ENCODE measurements at places on chromosomes 7 and 10.

DNA sequence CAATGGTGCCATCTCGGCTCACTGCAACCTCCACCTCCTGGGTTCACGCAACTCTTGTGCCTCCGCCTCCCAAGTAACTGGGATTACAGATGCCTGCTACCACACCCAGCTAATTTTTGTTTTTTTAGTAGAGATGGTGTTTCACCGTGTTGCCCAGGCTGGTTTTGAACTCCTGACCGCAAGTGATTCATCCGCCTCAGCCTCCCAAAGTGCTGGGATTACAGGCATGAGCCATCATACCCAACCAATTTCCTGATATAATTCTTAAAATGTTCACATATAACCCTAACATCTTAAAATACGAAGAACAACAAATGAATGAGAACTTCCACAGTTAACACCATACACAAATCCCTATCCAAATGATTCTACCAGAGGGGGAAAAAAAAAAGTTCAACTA is 31.2 kb downstream of the BAIAP2L1 start:
- DNase-seq, result no peak

DNA sequence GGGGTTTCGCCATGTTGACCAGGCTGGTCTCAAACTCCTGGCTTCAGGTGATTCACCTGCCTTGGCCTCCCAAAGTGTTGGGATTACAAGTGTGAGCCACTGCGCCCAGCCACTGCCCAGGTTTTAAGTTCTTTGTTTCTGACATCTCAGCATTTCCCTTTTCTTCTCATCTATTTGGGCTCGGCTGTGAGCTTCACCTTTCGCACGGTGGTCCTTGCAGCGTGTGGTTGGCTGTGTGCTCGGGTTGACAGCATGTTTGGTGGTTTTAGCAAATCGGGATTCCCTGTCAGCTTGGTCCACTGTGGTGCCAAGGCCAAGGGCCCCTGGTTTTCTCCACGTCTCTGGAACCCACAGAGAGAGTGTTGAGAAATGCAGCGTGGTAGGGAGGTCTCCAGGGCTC is 138.8 kb downstream of the DNAJB6 start:
- DNase-seq, result no peak

- no peak for DNase-seq
Observed at GRCh38 chr7:118845791-118846190, 621.3 kb downstream of the ANKRD7 start.

- no peak for DNase-seq
Observed at GRCh38 chr7:108331971-108332370, 124.3 kb downstream of the NRCAM start.

DNA sequence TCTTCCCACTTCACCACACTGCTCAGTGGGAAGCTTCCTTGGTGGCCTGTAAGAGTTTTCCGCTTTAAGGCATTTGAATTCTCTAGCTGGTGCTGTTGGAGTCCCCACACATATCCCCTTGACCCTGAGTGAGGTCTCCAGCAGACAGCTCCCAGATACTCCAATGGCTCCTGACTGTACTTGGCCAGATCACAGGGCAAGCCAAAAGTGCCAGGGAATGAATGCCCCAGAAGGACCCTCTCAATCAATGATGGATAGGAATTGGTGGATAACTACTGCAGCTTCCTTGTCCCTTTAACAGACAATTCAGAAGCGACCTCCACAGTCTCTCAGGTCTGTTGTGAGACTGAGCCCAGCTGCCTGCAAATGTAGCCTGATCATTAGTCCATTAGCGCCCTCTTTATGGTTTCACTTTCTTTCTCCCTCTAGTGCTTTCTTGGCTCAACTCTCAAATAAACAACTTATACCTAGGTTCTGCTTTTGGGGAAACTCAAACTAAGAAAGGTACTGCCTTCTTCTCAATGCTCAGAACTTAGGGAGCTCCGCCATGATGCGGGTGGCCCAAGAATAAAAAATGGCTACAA is 283.0 kb downstream of the TCF7L2 start:
- DNase-seq, result no peak

DNA sequence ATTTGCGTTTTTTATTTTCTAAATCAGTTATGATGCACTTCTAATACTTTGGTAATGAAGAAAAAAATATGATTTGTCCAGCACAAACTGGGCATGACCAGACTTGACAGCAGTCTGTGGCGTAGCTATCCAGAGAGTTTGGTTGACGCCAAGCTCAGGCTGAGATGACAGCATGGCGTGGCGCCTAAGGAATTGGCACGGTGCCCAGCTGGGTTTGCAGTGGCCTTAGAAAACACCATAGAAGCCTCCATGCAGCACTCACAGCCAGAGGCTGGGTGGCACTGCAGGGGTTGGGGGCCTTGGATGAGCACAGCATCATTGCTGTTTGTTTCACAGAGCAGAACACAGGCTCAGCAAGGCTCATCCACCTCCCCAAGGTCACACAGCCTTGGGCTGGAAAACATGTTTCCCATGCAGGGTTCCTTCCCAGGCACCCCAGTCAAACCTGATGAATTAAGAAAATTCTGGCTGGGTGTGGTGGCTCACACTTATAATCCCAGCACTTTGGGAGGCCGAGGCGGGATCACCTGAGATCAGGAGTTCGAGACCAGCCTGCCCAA is 88.9 kb downstream of the GTF2IRD1 start:
- no peak for DNase-seq

- no peak for DNase-seq
Observed at GRCh38 chr7:31146538-31146937, 94.4 kb downstream of the ADCYAP1R1 start.

DNA sequence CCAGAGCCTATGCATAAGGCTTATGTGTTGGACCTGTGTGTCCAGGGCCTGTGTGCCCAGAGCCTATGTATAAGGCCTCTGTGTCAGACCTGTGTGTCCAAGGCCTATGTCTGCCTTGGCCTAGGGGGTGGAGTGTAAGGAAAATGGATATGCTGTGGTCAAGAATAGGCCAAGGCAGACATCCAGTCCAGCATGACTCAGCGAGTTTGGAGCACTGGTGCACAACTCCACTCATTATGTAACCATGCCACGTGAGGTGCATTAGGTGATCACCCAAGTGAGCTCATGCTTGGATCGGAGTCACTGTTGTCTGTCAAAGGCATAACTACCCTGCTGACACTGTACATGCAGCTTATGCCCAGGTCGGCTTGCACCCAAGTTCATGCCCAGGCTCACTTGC is 238.9 kb downstream of the CACNA2D1 start:
- DNase-seq, result no peak

DNA sequence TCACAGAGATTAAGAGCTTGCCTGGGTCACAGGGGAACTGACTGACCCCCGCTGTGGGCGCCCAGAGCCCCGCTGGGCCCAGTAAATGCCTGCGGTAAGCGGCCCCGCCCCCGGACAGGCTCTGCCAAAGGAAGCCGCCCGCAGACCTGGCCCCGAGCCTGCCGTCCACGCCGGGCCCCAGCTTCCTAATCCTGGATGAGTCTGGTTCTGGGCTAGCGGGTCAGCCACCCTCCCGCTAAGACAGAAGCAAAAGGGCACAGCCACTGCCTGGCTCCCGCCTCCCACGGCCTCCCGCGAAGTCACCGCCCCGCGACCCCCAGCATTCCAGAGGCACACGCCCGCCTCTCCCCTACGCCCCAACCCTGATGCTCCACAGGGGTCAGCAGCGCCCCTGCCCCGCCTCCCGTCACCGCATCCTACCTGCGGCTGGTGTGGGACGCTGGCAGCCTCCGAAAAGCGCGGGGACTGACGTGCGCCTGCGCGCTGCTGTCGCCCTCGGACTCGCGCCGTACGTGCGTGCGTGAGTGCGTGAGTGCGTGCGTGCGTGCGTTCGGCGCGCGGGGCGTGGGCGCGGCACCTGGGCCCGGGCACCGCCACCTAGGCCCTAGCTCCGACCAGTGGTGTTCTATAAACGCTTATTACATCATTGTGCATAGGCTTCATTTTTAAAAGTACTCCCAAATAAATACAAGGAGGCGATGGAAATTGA is at the start of gene FIGNL1:
Gene FIGNL1 (minus strand): TSS at position 470 of the 709 bp plus-strand sequence. CDS start 3,063 bp downstream, outside the sequence.
- peak; percentile 70 for DNase-seq

DNA sequence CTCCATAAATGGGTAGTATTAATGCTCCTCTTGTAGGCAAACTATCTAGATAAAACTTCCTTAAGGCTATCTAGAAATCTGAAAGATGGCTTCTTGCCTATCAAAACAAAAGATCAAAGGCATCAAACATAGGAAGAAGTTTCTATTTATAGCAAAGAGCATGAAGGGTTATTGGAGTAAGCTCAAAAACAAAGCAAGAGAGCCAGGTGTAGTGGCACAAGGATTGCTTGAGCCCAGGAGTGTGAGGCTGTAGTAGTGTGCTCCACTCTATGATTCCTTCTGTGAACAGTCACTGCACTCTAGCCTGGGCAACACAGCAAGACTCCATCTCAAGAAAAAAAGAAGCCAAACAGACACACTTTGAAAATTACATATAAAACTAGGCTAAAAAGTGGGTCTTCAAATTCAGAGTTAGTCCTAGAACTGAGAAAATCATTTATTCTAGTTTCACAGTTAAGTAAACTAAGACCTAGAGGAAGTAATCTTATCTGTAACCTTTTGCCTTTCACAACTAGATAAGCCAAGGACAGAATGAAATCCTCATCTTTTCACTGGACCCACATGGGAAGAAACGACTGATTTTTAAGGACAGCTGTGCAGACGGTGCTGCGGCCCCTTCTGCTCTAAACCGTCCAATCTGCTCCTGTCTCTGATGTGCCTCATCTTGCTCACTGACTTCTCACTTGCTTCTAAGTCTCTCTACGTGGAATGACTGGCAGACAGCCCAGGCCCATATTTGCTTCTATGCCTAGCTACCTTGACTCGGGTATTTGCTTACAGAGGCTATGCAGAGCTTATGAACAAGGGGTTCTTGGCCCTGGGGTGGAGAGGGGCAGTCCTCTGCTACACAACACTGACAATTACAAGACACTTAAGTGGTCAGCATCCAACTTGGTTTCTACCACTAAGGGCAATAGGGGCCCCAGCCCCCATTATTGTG is 50.0 kb downstream of the ESYT2 start:
- no peak for DNase-seq

DNA sequence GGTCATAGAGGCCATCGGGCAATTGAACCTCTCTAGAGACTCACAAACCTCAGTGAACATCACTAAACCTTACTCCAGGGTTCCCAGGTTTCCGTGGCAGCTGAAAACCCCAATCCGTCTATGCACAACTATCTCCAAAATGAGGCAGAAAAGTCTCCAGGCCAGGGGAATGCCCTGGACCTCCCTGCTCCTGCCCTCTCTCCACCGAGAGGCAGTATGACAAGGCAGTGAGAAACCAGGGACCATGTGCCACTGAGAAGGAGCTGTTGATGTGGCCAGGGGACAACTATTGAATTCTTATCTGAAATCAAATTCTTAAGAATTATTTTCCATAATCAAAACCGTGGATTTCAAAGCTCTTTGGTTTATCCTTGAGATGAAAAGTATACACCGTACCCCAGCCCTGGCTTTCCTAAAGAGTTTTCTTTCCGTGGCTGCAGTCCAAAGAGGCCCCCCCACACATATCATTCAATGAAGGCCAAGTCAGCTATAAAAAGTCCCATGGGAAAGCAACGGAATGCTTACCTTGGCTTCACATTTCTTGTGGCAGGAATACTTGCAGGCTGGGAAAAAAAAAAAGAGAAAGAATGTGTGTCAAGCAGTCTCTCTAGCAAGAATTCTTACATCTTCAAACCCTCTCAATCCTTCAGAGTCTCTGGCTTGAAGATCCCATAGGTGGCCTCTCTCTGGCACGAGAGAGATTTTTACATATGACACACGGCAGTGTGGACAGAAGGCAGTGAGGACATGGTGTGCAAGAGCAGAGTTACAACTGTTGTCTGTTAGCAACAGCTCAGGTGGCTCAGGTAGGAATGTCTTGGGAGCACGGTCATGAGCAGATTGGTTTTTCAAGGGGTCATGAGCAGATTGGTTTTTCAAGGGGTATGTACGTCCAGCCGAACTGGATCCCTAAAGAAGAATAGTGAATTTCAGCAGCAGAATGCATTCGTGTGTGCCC is 75.2 kb downstream of the TNS3 start:
- no peak for DNase-seq

- DNase-seq, result no peak
Observed at GRCh38 chr10:95277201-95277570, 13.6 kb downstream of the PDLIM1 start.

DNA sequence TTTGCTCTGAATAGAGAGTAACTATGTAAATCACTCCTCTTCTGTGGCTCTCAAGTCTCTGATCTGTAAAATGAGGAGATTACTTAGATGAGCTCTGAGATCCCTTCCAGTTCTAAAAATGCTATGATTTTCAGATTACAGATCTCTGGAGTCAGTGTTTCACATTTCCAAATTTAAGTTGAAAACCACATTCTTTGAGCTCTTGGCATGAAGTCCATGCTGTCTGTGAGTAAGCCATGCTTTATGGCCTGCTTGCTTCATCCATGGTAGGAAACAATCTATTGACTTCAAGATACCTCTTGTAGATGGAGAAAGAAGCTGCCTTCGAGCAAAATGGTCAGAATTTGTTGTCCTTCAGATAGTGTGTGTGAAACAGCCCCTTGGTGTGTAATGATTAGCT is 64.9 kb downstream of the CELF2 start:
- DNase-seq, result no peak

GRCh38 chr10:24505759-24506158 is 217.9 kb downstream of the ARHGAP21 start:
- no peak for DNase-seq

- peak; percentile 57 for DNase-seq
Observed at GRCh38 chr7:155961241-155962190, 149.3 kb upstream of the SHH start.

DNA sequence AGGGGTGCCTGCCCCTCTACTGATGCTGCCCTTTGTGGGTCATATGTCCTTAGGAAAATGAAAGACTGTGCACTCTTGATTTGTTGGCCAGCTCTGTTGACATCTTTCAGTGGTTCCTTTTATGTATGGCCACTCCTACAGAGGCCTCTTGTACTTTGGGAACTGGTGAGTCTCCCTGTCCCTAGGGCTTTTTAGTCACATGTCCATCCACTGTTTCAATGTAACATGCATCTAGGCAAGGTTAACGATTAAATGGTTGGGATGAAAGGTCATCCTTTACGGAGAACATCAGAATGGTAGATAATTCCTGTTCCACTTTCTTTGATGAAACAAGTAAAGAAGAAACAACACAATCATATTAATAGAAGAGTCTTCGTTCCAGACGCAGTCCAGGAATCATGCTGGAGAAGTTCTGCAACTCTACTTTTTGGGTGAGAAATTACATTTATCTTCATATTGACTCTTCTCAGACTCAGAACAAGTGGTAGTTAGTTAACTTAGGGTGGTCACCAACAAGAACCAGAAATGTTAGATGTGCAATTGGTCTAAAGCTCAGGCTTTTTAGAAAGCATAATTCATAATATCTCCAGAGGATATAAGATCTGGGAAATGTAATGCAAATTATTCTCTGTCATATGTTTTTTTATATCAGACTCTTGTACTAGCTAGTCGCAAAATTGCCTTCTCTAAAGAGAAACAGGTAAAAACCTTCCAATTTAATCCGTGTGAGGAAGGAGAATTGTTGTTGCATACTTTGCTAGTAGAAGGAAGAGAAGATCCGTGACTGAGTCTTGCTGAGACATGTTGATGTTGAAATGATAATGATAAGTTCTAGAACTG is at the start of gene ABCC2:
Gene ABCC2 (plus strand): TSS at position 194 of the 840 bp plus-strand sequence. CDS start 205 bp downstream, at position 399.
- no peak for DNase-seq

DNA sequence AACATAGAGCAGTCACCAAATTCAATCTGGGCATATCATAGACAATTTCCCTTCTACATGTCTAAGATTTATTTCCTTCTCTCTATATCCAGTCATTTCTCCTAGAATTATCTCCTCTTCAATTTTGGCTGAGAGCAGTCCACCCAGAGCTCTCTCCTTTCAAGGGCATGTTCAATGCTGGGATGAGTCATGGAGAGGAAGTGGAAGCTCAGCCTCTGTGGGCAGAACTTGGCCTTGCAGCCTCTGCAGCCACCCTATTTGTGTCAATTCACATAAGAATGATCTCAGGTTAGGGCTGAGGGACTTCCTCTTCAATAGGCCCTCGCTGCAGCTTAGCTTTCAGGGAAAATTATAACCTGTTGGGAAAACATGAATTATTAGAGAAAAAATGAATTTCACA is 560.8 kb downstream of the POM121L12 start:
- no peak for DNase-seq

Measured in T-helper 2 cell (primary cell).